Left kidney (tissue), 8 donors: ENCODE measurements at places on chromosomes 4 and X. TPM values are rescaled to one million over a fixed set of nuclear protein-coding genes. Genes with fewer than 3 reads are reported as not detected.
A peak's percentile ranks its signal among the peaks of the same experiment; 100 is the strongest.

Gene PNMA6F
- polyA plus RNA-seq = 0.15 TPM

Gene GLRB
- polyA plus RNA-seq = 16.5 TPM

Gene SYP
- polyA plus RNA-seq = 2.6 TPM

Gene CFP
- 0.85 TPM for polyA plus RNA-seq

Gene MGAT4D
- not detected for polyA plus RNA-seq

Gene STBD1
- 1.3 TPM for polyA plus RNA-seq

Gene LAMTOR3
- polyA plus RNA-seq = 95.4 TPM

Gene RUFY3
- 212 TPM for polyA plus RNA-seq

Gene CABS1
- 0.08 TPM for polyA plus RNA-seq

DNA sequence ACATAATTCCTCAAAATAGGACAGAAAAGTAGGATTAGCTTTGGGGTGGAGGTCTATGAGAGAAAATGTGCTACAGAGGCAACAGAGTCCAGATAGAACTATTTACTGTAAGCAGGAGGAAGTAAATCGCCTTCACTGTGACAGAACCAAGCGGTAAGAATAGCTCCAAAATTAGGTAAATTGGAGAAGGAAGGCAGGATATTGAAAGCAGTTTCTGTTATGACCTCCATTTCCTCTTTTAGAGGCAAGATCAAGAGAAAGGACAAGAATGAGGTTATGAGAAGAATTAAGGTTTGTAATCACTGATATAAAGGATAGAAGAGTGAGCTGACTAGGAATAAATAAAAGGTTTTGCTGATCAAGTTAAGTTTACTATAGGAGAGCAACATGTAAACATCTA, 44.1 kb upstream of the NEUROG2 start:
- DNase-seq = no peak

DNA sequence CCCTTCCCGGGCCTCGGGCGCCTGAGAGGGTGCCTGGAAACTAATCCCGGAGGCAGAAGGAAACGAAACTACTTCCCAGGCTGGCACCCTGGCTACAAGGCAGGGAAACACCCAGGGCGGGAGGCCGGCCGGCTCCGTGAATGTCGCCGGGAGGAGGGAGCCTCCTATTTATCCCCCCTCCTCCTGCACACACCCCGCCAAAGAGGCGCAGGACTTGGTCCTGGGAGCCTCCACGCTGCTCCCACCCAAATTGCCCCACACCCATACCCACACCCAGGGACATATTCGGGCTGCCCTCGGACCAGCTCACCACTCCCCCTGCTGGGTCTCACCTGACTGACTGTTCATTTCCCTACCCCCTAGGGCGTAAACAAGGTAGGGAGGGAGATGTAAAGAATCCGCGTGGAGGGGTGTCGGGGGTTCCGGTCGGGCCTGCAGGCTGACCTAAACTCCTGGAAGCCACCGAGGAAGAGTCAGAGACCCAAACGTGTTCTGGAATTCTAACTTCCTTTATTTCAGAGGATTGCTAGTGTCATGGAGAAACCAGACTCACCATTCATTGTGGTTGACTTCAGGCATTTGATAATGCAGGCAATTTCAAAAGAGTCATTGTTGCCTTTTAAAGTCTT, at the start of gene BTC:
Gene BTC (minus strand): TSS at position 142 of the 629 bp plus-strand sequence. CDS start 198 bp downstream, outside the sequence.
- DNase-seq = peak; percentile 62

- DNase-seq = no peak
These were observed 262.7 kb downstream of the TMA16 start for GRCh38 chr4:163757219-163757618.

DNA sequence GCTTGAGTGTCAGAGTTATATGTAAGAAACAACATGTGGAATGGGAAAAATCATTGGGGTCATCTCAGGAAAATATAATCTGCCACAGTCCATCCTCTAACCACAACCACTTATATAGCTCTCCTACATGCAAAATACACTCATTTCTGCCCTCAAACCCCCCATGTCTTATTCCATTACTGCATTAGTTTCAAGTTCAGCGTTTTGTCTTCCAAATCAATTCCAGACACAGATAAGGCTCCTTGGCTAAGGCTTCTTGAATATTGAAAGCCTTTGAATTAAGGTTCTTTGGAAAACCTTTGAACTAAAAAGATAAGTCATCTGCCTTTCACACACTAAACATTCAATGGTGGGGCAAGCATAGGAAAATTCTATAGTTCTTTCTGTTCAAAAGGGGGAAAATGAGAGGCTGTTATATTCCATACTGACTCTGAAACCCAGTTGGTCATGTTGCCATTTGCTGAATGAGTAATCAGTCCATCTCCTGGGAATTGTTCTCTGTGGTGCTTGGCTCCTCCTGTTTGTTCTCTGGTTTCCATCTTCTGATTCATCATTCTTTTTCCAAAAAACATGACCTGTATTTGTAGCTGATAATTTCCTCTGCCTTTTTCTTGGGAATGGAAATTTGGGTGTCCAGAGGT, 218.7 kb downstream of the BMPR1B start:
- DNase-seq = no peak

DNA sequence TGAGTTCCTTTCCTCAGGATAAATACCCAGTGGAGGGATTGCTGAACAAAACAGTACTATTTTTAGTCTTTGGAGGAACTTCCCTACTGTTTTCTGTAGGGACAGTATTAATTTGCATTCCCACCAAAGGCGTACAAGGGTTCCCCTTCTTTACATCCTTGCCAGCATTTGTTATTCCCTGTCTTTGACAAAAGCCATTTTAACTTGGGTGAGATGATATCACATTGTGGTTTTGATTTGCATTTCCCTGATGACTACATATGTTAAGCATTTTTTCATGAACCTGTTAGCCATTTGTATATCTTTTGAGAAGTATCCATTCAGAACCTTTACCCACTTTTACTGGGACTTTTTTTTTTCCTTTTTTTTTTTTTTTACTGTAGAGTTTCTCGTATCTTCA, 126.2 kb upstream of the ANXA10 start:
- no peak for DNase-seq

DNA sequence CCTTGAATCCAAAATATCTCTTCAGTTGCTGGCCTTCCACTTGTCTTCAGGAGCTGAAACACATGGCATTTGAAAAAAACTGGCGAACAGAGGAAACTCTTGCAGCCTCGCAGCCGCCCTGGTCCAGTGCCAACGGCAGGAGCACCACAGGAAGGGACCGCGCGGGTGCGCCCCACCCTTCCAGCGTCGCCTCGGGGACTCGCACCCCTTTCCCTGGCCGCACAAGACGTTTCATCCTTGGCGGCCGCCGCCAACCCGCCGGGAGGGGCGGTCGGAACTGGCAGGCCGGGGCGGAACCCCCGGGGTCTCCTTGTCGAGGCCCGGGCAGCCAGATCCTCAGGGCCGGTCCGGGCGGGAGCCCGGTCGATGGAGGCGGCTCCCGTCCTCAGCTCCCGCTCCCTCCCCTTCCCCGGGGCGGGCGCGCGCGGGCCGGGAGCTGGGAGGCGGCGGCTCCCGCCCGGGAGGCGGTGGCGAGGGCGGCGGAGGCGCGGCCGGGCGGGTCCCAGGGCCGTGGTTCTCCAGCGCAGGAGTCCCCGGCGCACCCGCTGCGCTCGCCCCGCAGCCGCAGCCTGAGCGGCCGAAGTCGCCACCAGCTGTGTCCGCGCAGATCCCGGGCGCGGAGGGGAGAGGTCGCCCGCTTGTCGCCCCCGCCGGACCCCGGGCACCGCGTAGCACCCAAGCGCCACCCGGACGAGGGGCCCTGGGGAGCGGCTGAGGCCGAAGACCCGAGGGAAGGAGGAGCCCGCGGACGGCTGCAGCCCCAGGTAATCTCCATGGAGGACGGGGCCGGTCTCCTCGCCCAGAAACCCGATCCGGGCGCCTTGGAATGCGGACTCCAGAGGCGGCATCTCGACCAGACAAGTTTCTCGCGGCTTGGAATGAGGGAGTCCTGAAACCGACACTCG, 886 bp upstream of the NDST3 start:
- peak; percentile 50 for DNase-seq

- no peak for DNase-seq
These were observed 76.2 kb upstream of the PAQR3 start for GRCh38 chr4:79015411-79015810.

- no peak for DNase-seq
These were observed 12.5 kb downstream of the SEC24D start for GRCh38 chr4:118823471-118823870.

DNA sequence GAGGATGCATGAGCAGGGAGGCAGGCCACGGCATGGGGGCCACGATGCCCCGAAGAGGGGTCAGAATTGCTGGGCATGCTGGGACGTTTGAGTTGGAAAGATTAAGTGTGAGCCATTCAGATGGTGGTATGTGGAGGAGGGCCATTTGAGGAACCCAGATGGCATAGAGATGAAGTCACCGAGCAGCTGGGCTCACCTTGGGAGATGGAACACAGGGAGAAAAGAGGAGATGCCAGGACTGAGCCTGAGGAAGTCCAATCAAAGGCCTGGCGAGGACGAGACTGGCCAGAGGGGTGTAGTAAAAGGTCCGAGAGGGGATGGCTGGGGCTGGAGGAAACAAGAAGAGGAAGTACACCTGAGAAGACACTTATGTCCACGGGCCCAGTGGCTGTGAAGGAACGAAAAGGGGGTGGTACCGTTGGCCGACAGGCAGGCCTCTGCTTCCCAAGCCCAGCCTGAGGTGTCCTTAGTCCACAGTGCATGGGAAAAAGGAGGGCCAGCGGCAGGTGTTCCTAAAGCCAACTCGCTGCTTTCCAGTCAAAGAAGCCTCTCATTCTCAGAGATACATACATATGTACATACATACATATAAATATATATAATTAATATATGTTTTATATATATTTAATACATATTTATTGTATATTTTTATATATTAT, 54.6 kb upstream of the CLCN4 start:
- DNase-seq = no peak

DNA sequence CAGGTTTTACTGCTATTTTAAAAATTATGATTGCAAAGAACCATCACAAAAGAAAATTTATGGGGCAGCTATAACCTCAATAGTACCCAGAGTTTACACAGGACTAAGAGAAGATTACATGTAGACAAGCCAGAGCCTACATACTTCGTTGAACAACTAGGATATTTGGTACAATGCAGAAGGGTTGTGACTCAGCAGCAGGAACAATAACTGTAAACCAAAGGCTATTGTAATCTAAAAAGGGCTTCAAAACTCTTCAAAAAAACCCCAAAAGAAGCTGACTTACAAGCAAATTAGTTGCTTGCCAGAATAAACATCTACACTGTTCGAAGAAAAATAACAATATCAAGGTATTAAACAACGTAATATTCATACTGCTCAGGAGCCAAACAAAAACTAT, 618.0 kb downstream of the STPG2 start:
- DNase-seq = no peak

DNA sequence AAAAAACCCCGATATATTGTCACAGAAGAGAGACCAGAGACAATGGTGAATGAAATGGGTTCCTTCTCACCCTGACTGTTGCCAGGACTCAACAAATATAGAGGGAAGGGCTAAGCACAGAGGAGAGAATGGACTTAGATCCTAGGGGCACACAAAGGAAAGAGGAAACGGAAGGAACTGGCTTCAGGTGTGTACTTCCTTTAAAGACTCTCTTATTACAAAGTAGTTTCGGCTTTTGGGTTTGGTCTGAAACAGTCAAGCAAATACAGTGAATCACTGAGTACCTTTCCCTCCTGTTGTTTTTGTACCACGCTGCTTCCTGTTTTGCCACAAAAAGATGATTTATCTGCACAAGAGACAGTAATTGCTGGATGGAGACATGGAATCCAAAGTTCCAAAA, 46.1 kb upstream of the S100G start:
- DNase-seq = no peak

GRCh38 chrX:35682476-35682875, 115.7 kb upstream of the MAGEB16 start:
- DNase-seq = no peak

DNA sequence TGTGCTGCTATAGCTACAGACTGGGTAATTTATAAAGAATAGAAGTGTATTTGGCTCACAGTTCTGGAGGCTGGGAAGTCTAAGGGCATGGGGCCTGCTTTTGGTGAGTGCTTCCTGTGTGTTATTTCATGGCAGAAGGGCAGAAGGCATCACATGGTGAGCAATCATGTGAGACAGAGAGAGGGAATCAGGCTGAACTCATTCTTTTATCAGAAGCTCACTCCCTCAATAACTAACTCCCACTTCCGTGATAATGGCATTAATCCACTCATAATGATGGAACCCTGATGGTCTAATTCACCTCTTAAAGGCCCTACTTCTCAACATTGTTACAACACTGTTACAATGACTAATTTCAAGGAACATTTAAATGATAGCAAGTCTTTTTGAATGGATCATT, 129.4 kb downstream of the FAT4 start:
- no peak for DNase-seq

- no peak for DNase-seq
These were observed 257.1 kb downstream of the BCOR start for GRCh38 chrX:39840581-39841093.

DNA sequence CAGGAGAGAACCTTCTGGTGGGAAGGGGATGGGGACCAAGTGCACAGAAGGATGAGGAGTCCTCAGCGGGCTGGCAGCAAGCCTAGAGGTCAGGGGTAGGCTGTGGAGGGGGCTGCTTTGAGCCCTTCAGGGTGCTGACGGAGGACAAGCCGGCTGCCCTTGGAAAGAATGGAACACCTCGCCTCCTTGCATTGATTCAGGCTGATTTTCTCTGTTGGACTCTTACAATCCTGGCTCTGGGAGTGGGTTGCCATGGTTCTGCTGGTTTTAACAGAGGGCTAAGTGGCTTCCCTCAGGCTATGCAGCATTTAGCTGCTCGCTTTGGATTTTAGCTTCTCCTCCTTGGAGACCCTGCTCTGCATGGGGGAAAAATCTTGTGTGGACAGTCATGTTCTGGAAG, 49.4 kb upstream of the CHRNA9 start:
- DNase-seq = no peak

- DNase-seq = no peak
These were observed 13.5 kb downstream of the KDM5C start for GRCh38 chrX:53211391-53211978.

DNA sequence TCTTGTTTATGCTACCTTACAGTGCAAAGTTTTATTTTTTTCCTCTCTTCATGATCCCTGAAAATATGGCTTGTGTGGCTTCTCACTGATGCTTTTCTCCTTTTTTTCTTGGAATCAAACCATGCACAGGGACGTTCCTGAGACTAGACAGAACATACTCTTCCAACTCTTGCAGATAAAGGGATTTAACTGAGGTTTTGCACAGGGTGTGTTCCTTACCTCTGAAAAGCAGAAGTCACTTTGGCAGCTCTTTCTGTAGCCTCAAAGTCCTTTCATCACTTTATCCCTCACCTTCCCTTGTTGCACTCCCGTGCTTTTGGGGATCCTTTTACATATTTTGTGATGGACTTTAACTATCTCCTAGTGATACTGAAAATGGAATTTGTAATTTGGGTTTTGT, 300.1 kb downstream of the SPRY1 start:
- DNase-seq = no peak

DNA sequence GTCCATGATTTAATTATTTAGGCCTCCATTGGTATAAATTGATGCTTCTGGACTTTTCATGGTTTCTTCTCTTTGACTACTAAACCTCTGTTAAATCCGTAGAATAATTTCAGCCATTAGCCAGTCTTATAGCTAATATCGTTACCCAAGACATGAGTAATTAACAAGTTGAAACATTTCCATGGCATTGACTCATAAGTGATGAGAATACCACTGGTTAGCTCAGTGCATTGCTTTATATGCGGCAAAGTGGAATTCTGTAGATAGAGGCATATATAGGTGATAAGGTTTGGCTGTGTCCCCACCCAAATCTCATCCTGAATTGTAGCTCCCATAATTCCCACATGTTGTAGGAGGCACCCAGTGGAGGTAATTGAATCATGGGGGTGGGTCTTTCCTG, 80.6 kb downstream of the VCX2 start:
- DNase-seq = no peak
